T-cell (primary cell): ENCODE measurements at places on chromosomes 6 and 20. TPM values are rescaled to one million over a fixed set of nuclear protein-coding genes. Genes with fewer than 3 reads are reported as not detected.

DNA sequence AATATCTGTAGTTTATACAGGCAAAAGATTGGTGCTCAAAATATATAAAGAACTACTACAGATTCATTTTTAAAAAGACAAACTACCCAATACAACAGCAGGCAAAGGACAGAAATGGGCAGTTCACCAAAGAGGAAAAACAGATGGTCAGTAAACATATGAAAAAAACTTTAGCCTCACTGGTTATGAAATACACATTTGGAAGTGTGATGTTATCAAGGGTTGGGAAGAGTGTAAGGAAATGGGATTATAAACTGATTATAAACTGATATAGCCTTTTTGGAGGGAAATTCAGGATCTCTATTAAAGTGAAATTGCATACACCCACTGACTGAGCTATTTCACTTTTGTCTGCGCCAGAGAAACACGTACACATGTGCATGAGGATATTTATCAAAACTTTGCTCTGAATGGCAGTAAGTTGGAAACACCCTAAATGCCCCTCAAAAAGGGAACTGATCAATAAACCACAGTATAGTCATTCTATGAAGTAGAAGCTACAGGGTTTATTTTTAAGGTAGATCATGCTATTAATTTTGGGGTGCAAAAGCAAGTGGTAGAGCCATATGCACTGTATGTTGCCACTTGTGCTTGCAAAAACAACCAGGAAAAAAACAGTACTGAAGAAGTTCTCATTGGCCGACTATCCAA is 32.2 kb upstream of the ARFGEF2 start:
- H3K4me1 ChIP-seq, result no peaks in the 10 kb centered on the region
- H3K27me3 ChIP-seq, result peaks cover 2% of the 10 kb centered on the region
- no peaks in the 10 kb centered on the region for H3K36me3 ChIP-seq
- no peak for DNase-seq
- no peak overlapping the region for H3K27ac ChIP-seq

DNA sequence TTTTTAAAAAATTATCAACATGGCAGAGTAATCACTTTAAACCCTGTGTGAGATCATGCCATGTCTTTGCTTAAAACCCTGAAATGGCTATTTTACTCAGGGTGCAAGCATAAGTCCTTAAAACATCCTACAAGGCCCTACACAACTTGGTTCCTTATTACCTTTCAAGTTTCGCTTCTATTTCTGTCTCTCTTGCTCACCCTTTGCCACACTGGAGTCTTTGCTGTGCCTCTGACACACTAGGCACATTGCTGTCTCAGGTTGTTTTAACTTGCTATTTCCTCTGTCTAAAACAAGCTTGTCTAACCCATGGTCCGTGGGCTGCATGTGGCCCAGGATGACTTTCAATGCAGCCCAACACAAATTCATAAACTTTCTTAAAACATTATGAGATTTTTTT is 55.6 kb downstream of the KIAA0408 start:
- no peaks in the 10 kb centered on the region for H3K27me3 ChIP-seq
- H3K4me3 ChIP-seq, result no peak overlapping the region
- no peak for DNase-seq
- no peak overlapping the region for H3K27ac ChIP-seq
- H3K36me3 ChIP-seq, result no peaks in the 10 kb centered on the region

GRCh38 chr20:5127204-5127858 is 523 bp downstream of the CDS2 start:
- H3K4me3 ChIP-seq, result peak overlapping the region; percentile 77
- H3K27me3 ChIP-seq, result no peaks in the 10 kb centered on the region
- DNase-seq, result peak; percentile 74
- peaks cover 18% of the 10 kb centered on the region for H3K4me1 ChIP-seq
- H3K27ac ChIP-seq, result peak overlapping the region; percentile 99

The VIP gene
- total RNA-seq, result not detected

The GJA10 gene
- total RNA-seq, result not detected

GRCh38 chr20:40724566-40724965 is 35.5 kb upstream of the MAFB start:
- H3K27ac ChIP-seq, result no peak overlapping the region
- no peak for DNase-seq
- no peaks in the 10 kb centered on the region for H3K36me3 ChIP-seq

The TBCC gene
- 56.5 TPM for total RNA-seq

- no peak overlapping the region for H3K27ac ChIP-seq
- no peaks in the 10 kb centered on the region for H3K27me3 ChIP-seq
These were observed 63.8 kb downstream of the GMDS start for GRCh38 chr6:2181567-2181966.

- no peaks in the 10 kb centered on the region for H3K36me3 ChIP-seq
- peaks cover 9% of the 10 kb centered on the region for H3K4me1 ChIP-seq
- H3K4me3 ChIP-seq, result no peak overlapping the region
These were observed 3.1 kb downstream of the LY6G6D start for GRCh38 chr6:31718265-31718664.

DNA sequence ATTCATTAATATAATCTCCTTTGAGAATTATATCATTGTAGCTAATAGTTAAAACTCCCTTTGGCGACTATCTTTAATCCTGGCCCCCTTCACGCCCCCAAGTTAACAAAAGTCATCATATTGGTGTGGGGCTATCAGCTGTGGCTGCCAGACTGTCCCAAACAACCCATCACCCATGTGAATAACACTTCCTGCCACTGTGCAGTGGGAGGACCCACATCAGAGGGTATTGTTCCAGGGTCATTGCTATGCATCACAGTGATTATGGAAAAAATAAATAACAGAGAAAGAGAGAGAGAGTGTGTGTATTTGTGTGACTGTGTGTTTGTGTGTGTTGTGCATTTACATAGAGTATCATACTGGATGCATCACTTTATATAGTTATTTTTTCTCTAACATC is 39.3 kb upstream of the TENT5A start:
- H3K27me3 ChIP-seq, result no peaks in the 10 kb centered on the region
- no peaks in the 10 kb centered on the region for H3K36me3 ChIP-seq
- H3K4me3 ChIP-seq, result no peak overlapping the region
- DNase-seq, result no peak

GRCh38 chr6:121724576-121724975 is 289.1 kb downstream of the GJA1 start:
- H3K27ac ChIP-seq, result no peak overlapping the region
- H3K4me1 ChIP-seq, result no peaks in the 10 kb centered on the region
- no peaks in the 10 kb centered on the region for H3K36me3 ChIP-seq
- no peak for DNase-seq
- H3K27me3 ChIP-seq, result no peaks in the 10 kb centered on the region
